ENCODE measurements at places on chromosomes 1 and 21. TPM values are rescaled to one million over a fixed set of nuclear protein-coding genes. Genes with fewer than 3 reads are reported as not detected.

Gene OR14K1
- not detected for total RNA-seq

Gene TNFRSF18
- not detected for total RNA-seq

Gene PLD5
- 6.5 TPM for total RNA-seq

Gene PAX7
- not detected for total RNA-seq

DNA sequence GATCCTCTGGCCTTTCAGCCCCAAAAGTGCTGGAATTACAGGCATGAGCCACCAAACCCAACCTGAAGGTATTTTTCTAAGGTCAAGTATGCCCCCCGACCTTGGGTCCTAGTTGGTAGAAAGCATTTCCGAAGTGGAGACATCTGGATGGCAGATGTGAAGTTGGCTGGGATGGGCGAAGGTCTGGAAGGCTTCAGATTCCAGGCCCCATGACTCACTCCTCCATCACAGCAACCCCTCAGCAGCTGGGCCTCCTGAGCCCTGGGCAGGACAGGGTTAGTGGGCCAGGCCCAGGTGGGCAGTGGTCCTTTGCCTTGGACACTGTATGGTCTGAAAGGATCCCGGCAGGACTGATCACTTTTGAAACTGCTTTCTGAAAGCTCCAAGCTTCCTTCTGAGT is 23.3 kb downstream of the NAV1 start:
- DNase-seq: no peak

DNA sequence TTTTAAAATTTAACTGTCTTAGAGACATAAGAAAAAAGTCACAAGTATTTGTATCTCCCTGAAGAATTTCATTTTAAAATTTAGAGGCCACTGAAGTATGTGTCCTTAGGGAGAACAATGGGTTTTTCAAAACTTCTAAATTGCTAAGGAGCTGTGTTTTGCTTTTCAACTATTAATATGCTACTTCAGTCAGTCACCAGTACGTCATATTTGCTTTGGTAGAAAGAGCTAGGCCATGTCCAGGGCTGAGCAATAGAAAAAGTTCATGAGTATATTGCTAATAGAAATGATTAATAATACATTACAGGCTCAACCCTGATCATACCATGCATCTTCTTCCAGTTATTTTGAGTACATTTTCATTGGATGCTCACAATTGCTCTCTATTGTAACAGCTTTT is 1.7 kb upstream of the SGIP1 start:
- DNase-seq: no peak

- peak; percentile 98 for DNase-seq
Observed at GRCh38 chr1:84847253-84848250, 45.5 kb downstream of the LPAR3 start.

GRCh38 chr21:35988416-35989137 is 71.7 kb downstream of the SETD4 start:
- DNase-seq: no peak

- no peak for DNase-seq
Observed at GRCh38 chr1:169468982-169469381, 16.8 kb downstream of the SLC19A2 start.

DNA sequence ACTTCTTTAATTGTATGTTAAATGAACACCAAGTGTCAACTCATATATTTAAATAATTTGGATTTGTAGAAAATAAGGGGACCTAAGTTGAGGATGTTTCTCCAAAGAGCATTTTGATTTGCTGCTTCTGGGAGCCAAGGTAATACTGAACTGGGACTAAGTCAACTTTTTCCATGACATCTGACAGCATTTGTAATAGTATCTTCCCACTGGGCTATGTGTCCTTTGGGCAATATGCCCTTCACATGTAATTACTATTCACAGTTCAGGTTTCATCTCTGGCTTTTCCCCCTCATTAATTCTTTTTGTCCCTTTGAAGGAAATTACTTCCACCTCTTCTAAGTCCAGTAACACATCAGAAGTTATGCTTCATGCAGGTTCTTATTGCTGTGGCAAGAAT is 36.7 kb upstream of the HP1BP3 start:
- DNase-seq: no peak

GRCh38 chr1:156807627-156808026 is 9.0 kb downstream of the SH2D2A start:
- DNase-seq: no peak

DNA sequence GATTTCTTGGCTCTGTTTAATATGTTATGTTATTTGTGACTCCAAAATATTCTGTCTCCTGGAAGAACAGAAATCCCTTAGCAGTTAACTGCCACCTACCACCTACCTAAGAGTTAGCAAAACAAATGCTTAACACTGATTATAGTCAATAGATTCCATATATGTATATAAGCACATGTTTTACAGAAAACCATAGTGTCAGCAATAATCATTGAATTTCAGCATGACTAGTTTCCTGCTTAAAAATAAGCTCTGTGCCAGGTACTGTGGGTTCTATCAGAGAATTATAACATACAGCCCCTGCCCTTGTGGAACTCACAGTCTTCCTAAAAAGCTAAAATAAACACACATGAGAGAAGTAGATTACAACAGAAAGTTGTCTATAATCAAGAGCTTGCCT is 561.9 kb upstream of the CAMK1G start:
- no peak for DNase-seq
